ENCODE measurements at places on chromosomes 11 and 22. TPM values are rescaled to one million over a fixed set of nuclear protein-coding genes. Genes with fewer than 3 reads are reported as not detected.
A peak's percentile ranks its signal among the peaks of the same experiment; 100 is the strongest.

GRCh38 chr22:30005213-30005857, 74.9 kb upstream of the HORMAD2 start:
- peak; percentile 72 for DNase-seq

- no peak for DNase-seq
Observed at GRCh38 chr22:41539146-41540005, 4.9 kb downstream of the POLR3H start.

GRCh38 chr11:19604679-19605375, 107.8 kb upstream of the NAV2 start:
- peak; percentile 29 for DNase-seq

DNA sequence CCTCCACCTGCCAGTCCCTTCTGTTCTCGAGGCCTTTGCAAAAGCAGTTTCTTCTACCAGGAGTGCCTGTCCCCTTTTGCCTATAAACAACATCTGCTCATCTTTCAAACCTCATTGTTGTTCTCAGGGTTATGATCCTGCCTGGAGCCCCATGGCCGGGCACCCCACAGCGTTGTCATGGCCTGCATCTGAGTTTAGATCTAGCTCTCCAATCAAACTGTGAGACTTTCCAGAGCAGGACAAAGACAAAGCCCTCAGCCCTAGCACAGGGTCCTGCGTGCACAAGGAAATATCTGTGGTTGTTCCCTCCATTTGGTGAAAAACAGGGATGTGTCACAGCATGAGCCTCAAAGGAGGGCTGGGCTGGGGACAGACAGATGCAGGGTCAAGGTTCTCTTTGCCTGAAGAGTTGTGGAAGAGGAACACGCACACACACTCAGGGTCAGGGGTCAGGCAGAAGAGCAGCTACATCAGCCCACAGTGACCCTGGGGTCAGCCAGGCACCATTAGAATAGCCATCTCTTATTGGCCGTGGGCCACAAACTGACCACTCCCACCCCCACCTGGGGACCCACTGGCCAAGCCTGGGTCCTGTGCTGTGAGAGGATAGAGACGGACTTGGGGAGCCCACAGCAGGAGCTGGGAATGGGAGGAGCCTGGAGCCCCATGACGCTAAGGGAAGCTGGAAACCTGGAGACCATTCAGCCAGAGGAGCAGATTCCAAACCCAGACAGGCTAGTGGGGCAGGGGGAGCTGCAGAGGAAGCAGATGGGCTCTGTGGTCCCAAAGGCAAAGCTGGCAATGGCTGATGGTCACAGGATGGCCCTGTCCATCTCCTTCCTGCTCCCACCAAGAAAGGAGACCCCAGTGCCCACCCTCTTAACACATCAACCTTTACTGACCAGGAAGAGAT, 99.4 kb downstream of the PDE2A start:
- peak; percentile 70 for DNase-seq

- DNase-seq: no peak
Observed at GRCh38 chr11:16217631-16218030, 138.7 kb downstream of the SOX6 start.

DNA sequence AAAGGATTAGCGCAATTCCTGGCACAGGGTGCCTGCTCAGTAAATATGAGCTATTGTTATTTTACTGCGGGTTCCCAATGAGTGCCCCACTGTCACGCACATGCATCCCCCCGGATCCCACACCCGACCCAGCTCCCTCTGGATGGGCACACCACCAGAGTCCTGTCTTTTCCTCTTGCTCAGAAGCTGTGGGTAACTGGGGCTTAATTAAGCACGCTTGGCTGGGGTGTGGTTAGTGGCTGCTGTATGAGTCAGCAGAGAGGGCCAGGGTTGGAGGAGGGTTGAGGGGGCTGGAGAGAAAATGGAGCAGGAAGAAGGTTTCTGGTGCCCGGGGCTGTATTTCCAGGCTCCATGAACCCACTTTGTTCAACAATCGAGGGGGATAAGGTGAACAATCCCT, 30.3 kb upstream of the NECTIN1 start:
- DNase-seq: no peak

- no peak for DNase-seq
Observed at GRCh38 chr11:64396079-64396591, 37.2 kb downstream of the RPS6KA4 start.

GRCh38 chr11:23320131-23320530, 459.9 kb upstream of the CCDC179 start:
- no peak for DNase-seq

GRCh38 chr11:73194593-73194992, 23.5 kb upstream of the P2RY2 start:
- peak; percentile 86 for DNase-seq

DNA sequence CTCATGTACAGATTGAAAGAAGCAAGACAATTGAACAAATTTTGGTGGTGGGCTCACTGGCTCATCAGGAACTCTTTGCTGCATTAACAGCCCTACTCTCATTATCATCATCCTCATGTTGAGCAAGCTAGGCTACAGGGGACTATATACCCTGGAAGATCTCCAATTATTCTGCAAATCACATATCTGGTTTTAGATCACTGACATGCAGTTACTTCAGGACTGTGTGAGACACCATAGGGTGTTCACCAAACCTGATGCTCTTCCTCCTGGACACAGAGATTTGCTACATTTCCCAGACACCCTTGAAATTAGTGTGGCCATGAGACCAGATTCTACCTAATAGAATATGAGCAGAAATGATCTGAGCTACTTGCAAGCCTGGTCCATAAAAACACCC, 23.0 kb upstream of the ME3 start:
- no peak for DNase-seq

GRCh38 chr11:134543645-134544044, 131.6 kb upstream of the B3GAT1 start:
- peak; percentile 69 for DNase-seq

DNA sequence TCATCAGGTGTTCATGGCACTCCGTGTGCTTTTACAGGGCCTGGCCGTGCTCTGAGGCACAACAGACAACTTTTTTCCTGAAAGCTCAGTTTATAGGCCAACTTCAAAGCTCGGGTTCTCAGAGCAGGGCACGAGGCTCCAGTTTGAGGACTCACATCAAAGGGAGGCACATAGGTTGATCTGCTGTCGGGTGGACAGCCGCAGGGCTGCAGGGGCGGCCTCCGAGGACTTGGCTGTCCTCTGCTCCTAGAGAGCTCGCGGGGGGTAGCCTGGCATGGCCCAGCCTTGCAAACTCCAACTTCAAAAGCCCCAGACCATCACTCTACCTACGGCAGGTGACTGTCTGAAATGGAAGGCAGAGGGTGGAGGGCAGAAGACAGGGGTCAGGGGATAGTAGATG, 31.6 kb downstream of the C11orf58 start:
- DNase-seq: peak; percentile 7

GRCh38 chr11:134791102-134791501, 379.1 kb upstream of the B3GAT1 start:
- DNase-seq: no peak

- no peak for DNase-seq
Observed at GRCh38 chr11:92692826-92693546, 276.5 kb upstream of the MTNR1B start.

NECTIN1 gene
- total RNA-seq: 141 TPM

KDM4D gene
- total RNA-seq: 0.94 TPM

UPB1 gene
- 1.7 TPM for total RNA-seq

RPS3 gene
- 2,135 TPM for total RNA-seq

NCF4 gene
- 6.4 TPM for total RNA-seq

SPI1 gene
- 7.7 TPM for total RNA-seq

FOLH1 gene
- 3.3 TPM for total RNA-seq

Data from lower leg skin (tissue), 4 donors.